ENCODE measurements at places on chromosomes 12 and 14.

GRCh38 chr14:94795372-94795771, 25.5 kb upstream of the GSC start:
- DNase-seq = no peak

DNA sequence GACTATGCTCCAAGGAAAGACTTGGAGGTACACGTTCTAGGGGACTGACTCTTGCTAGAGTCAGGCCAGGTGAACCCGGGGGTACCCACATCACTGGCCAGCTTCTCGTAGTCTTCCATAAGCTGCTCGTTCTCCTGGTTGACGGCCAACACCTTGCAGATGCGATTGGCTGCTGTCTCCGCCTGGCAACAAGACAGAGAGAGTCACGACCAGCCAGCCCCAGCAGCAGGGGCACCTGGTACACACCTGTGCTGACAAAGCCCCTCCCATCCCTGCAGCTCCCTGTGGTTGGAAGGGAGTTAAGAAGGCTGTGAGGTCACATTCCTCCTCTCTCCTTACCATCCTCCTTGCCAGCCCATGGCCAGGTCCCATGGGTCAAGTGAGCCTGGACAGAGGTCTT, 85.5 kb downstream of the ACTN1 start:
- DNase-seq = no peak

- DNase-seq = peak; percentile 92
These were observed 6.7 kb downstream of the HDAC7 start for GRCh38 chr12:47812797-47813510.

DNA sequence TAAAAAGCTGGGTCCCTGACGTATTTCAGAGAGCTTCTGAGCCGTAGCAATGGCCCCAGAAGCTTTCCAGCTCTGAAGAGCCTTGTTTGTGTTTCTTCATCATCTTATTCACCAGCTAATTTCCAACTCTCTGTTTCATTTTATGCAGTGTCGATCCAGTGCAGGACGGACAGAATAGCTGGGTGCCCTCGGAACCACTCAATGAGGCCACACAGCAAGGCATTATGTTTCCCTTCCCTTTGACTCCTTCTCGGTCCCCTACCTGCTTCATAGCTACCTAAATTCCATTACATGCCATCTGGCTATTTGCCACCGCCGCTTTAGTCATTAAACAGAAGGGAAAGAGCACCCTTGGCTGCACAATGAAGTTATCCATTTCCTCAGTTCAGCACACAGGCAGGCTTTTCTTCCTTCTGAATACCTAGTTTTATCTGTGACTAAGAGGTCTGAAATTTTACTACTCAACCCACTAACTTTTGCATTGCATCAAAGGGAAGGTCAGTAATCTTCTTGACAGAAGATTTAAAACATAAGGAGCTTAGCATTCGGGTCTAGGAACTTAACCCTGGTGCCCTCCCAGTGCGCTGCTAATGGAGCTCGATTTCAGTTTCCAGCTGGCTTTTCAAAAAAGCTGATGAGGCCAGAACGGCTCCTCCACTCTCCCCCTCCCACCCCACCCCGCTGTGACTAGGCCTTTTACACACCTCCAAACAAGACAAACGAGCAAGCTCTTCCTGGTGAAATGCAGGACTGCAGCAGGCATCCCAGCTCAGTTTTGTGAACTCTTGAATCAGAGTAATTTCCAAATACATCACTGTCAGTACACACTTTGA, 176.8 kb downstream of the GXYLT1 start:
- DNase-seq = no peak

DNA sequence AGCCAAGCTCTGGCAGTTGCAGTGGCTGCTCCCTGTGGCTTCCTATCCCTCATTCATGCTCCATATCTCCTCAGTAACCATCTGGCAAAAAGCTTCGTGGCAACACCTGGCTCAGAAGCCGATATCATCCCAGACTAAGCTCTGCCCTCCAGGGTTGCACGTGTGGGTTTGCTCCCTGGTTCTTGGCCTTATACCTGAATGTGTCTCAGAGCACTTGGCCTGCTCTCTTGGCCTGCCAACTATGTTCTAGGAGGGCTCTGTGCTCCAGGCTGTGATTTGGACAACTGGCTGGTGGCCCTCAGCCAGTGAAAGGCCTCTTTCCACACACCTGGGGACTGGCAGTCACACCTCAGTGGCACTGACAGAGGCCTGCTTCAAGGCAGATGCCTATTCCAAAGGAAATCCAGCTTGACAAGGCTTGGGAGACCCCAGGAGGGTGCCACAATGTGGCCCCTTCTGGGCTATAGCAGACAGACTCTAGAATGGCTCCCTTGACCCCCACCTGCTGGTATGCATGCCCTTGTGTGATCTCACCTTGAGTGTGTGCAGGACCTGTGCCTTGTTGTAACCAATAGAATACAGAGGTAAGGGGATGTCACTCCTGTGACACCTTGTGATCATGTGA, 10.5 kb downstream of the PLD4 start:
- DNase-seq = no peak

DNA sequence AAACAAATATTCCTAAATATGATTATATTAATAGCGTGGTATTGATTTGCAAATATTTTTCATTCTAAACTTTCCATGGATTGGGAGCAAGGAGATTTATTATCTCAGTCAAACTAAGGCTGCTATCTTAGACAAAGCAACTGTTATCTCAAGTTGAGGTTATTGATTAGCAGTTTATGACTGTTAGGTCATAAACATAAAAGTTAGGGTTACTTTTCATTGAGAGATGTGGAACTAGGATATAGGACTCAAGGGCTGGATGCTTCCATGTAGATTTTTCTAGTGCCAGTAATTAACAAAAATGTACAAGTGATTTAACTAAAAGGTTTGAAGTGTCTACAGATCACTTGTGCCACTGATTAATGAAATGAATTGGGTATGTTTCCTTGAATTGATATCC, 19.1 kb downstream of the SCFD1 start:
- no peak for DNase-seq

- peak; percentile 19 for DNase-seq
These were observed 339.3 kb downstream of the PCNX1 start for GRCh38 chr14:71246539-71246938.

GRCh38 chr12:52241205-52241842, 8.3 kb downstream of the KRT7 start:
- no peak for DNase-seq

DNA sequence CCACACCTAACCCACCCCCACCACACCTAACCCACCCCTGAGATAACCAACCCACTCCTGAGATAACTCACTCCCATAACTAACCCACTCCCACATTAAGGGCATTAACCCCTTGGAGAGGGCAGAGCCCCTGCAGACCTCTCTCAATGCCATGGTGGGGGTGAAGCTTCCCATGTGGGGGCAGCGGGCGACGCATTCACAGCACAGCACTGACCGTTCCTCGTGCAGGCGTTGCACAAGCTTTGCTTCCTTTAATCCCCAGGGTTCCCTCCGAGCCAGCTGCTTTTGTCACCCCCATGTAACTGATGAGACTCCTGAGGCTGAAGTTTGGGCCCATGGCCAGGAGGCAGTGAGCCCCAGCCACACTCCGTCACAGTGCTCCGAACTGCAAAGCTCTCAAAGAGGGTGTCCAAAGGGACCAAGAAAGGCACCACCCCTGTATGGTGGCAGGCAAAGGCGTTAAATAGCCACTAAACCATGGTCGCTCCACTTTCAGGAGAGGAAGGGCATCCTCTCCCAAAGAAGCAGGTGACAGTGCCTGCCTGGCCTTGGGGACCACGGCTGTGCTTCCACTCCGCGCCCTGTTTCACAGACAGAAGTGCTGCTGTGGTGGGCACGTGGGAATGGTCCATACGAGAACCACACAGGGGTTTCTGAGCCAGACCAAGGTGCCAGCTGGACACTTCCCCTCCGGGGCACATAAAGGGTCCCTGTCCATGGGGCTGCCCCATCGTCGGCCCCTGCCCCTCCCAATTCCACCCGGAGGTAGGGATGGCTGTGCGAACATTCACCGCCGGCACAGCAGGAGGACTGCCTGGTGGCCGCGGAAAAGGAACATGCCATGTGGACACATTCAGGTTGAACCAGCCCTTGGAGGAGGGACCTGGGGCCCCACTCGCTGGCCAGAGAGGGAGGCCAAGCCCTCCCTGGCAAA, 28.3 kb downstream of the GALNT9 start:
- DNase-seq = no peak

Data from KBM-7 (cell line).